ENCODE measurements at places on chromosomes 4 and X.

DNA sequence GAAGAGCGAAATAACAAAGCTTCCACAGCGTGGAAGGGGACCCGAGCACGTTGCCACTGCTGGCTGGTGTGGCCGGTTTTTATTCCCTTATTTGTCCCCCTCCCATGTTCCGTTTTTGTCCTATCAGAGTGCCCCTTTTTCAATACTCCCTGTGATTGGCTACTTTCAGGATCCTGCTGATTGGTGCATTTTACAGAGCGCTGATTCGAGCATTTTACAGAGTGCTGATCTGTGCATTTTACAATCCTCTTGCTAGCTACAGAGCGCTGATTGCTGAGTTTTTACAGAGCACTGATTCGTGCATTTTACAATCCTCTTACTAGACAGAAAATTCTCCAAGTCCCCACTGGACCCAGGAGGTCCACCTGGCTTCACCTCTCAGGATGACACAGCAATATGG is 250.9 kb upstream of the EPHA5 start:
- DNase-seq = no peak

DNA sequence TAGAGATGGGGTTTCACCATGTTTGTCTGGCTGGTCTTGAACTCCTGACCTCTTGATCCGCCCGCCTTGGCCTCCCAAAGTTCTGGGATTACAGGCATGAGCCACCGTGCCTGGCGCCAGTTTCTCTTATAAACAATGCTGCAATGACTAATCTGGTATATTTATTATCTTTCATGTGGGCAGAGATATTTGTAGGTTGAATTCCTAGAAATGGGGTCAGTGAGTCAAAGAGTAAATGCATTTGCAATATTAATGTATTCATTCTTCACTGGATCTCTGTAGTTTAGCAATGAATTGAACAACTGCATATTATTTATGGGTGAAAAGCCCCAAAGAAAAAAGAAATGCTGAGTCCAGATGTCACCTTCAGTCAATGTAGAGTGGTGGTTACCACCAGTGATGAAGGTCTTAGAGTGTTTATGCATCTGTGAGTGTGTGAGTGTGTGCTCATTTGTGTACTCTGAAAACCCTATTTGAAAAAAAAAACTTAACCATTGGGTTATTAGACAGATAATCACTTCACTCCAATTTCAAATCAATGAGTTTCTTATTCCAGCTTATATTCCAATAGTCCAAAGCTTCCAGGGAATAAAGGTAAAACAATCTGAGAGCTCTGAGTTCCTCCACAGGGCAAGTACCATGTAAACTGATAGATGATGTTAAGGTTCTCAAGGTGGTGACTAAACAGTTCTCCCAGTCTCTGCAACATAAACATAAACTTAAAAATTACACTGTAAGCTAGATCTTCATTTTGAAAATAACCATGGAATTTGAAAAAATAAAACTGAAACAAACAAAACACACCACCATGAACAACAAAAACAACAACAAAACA is 22.6 kb upstream of the CD38 start:
- peak; percentile 50 for DNase-seq

DNA sequence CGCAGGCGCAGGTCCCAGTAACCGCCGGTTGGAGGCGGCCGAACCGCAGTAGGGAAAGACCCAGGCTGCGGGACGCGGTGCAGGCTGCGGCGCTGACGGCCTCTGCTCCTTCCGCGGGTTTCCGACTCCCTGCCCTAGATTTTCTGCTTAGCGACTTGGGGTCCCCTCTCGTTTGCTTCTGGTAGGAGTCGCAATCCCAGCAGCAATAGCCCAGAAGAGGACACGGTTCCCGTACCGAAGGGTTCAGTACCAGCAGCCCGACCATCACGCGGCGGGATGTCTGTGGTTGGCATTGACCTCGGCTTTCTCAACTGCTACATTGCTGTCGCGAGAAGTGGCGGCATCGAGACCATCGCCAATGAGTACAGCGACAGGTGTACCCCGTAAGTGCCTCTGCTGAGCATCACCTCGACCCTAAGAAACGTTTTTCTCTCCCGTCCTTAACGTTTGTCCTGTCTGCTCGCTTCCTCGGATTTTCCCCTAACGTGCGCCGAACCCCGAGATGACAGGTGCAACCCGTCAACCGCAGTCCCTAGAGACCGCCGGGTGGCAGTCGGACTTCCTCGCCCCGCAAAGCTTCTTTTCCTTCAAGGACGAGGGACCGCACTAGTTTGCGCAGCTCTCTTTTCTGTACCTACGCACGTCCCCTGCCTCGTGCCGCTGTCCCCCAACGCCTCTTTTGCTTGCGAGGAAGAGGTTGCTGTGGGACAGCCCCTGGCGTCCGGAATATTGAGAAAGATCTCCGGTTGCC is at the start of gene HSPA4L:
HSPA4L (plus strand) TSS at position 48 of the 751 bp plus-strand sequence; CDS start at position 277, 229 bp downstream.
- peak; percentile 56 for DNase-seq

DNA sequence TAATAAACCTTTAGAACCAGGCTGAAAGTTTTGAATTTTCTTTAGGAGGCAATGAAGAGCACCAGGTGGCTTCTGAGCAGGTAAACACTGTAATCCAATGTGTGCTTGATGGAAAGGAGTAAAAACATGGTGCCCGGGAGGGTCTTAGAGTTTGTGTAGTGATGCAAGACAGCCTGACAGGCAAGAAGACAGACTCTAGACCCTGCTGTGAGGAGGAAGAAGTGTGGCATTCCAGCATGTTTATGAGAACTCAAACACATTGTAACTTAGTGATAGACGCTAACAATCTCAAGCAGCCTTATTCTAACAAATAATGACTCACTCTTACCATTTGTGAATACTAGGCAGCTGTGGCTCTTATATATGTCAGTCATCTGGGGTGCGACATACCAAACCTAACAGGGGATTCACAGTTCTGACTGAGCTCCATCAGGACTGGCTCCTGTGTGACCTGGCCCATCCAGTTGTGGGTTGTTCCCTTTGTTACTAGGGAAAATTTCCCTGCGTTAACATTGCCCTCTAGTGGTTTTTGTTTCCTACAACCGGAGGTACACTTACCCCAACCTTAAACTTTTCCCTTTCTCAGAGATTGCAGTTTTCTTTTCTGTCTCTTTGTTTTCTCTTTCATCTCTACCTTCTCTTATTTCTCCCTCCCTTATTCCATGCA is 53.8 kb downstream of the VSIG4 start:
- DNase-seq = peak; percentile 35

DNA sequence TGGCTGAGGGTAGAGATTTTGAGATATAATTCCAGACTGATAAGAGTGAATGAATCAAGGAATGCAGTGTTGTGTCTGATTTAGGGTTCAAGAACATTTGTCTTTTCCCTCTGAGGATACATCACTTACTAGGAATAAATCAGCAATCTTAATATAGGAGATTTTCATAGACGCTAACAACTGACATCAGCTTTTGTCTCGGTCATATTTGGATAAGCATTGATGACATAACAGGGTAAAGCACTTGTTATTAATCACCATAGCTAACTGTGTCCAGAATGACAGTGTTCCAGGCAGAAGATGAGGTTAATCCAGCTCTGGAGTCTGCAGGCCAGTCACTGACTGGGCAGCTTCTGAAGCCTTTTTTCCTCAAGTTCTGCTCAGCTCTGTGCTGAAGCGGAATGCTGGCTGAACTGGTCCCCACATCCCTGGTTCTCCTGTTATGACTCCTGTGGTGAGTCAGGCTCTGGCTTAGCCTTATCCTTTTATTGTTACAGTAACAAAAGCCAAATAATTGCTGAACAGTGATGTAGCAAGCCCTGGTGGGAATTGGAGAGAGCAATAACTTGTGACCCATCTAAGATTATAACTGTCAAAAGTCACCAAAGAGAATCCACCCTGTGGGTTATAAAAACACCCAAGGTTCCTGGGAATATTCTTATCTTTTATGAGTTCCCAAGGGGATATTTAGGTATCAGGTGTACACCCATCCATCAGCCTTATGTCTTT is 41.8 kb downstream of the FNIP2 start:
- peak; percentile 99 for DNase-seq

DNA sequence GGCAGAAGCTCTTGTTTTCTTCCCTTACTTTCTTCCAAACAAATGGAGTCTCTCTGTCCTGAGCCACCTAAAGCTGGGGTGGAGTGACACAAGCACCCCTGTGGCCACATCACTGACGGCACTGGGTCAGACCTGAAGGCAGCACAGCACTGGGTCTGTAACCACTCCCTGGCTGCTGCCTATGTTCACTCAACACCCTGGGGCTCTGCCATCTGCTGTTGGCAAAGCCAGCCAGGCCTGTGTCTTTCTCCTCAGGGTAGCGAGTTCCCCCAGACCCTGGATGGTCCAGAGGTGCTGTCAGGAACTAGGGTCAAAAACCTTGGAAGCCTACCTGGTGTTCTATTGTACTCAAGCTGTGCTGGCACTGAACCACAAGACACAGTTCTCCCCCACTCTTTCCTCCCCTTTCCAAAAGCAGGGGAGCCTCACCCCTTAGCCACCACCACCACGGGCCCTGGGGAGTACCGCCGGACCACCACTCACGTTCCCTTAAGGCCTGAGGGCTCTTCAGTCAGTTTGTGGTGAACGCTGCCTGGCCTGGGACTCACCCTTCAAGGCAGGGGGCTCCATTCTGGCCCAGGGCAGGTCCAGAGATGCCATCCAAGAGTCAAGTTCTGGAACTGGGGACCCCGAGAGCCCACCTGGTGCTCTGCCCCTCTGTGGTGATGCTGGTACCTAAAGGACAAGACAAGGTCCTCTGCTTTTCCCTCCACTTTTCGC is 31.5 kb downstream of the TMEM271 start:
- DNase-seq = no peak
